ENCODE measurements at places on chromosomes 3 and 15.

GRCh38 chr3:42608581-42608980, 8.1 kb downstream of the NKTR start:
- no peak for DNase-seq

DNA sequence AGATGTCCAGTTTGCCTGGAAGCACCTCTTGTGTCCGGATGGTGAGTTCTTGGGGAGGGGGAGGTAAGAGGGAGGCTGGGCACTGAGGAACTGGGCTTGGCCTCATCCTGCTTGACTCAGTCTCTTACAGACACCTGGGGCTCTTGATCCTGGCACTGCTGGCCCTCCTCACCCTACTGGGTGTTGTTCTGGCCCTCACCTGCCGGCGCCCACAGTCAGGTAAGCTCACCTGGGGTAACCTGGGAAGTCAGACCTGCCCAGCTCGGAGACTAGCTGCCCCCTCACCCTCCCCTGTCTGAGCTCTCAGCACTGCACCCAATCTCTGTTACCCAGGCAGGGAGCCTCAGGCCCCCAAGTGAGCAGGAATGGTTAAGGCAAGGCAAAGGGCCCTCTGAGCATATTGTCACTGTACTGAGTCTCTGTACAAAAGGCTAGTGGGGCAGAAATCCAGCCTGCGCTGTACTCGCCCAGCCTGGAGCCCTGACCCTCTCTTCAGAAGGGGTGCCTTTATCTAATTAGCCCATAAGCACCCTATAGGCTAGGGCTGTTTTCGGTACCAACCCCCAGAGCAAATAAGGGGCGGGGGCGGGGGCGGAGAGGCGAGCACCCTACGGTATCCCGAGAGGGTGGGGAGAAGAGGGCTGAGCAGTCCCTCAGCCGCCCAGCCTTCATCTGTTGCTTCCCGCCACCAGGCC, 2.2 kb upstream of the IL17RC start:
- no peak for DNase-seq

- DNase-seq: no peak
These were observed 5.1 kb downstream of the HIGD2B start for GRCh38 chr15:72680931-72681330.

DNA sequence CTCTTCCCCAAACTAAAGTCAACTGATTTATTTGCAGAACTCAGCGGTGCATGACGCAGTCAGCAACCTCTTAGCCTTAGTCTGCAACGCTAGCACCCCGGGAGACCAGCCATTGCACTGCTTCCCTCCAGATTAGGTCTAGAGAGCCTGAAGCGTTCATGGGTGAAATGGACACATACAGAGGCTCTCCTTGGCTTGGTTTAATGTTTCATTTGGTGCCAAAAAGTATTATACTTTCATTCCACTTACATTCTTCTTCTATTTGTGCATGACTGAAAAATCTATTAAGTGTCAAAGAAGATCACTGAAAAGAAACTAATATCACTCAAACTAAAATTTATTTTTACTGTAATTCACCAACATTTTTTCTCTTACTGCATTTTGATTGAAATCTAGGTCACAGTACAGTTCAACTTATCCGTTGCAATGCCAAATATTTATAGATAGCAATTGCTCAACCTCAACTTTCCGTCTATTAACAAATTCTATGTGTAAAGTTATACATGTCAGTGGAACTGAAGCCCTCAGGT, 116.2 kb downstream of the ROBO1 start:
- no peak for DNase-seq

DNA sequence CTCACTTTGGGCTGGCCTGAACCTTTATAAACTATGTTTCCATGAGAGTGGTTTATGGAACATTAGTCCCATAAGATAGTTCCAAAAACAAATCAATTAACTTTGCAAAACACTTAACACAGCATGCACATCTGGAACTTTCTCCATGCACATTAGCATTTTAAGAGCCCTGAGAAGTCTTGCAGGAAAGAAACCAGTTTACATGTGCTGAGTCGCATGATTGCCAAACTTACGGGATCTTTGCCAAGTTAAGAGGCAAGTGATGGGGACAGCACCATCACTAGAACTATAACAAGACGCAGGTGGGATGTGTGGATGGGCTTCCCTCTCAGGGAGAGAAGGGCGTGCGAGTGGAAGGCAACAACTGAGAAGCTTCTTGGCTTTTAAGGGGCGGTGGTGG, 20.7 kb downstream of the ADAMTS9 start:
- DNase-seq: no peak

- DNase-seq: no peak
These were observed 47.5 kb downstream of the PTH1R start for GRCh38 chr3:46924921-46925584.

GRCh38 chr15:60400944-60401343, 3.2 kb upstream of the ANXA2 start:
- DNase-seq: no peak

DNA sequence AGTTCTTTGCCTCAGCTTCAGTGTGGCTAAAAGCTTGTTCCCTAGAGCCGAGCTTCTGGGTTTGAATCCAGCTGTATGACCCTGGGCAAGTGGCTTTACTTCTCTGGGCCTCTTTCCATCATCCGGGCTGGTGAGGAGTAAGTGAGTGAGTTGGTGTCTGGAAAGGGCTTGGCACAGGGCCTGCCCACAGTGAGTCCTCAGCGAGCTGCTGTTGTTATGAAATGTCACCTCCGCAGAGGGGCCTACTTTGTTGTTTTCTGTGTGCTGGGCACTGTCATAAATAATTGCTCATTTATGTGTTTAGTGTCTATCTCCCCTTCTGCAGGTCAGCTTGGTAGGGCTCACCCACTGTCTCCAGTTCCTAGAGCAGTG, 31.7 kb downstream of the SLC6A6 start:
- no peak for DNase-seq

DNA sequence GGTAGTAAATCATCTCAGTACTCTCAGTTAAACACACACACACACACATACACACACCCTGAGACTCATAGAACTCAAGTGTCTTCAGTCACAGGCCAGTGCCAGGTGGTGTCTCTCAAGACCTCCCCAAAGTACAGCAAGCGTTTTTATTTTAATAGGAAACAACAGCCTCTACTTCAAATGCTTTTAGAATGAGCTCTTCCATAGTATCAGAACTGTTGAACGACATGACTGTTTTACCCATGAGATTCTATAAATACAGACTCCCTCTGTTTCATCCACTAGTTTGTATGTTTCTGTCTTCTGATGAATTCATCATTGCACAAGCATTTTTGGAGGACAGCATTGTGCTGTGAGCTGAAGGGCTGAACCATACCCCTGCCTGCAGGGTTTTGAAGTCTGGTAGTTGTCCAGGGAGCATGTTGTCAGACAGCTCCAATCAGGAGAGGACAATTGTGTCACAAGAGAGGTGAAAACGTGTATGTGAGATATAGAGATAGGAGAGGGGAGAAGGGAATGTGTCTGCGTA, 201.0 kb upstream of the BCL6 start:
- peak; percentile 5 for DNase-seq

DNA sequence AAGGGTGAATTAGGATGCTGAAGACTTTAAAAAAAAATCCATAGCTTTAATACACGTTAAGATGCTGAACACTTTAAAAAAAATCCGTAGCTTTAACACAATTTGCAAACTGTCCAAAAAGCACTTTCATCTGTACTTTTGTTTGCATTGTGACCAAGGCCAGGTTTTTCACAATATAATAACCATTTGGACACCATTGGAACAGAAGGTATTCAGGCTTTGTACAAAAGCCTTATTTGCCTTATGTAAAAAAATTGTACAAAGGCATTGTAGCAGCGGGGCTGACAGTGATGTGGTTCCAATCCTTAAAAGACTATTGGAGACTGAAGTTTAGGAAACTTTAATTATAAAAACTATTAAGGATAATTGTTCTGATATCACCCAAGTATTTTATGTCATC, 15.2 kb upstream of the ICE2 start:
- DNase-seq: no peak

DNA sequence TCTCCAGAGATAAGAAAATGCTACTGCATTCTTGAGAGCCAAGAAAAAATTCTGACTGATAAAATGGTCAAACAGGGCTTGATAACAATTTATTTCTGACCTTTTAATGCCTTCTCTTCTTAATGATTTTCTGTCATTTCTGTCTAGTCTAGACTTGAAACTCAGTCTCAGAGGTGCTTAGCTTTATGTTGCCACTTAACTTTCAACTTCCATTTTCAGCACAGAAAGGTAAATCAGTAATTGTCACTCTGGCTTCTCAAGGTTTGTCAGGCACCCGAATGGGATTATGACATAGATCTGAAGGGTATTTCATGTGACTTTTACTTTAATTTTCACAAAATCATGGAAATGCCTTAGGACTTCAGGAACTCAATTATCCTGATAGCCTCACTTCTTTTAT, 155.4 kb upstream of the GBE1 start:
- no peak for DNase-seq

- DNase-seq: no peak
These were observed 38.8 kb downstream of the SMAD6 start for GRCh38 chr15:66740802-66741201.

DNA sequence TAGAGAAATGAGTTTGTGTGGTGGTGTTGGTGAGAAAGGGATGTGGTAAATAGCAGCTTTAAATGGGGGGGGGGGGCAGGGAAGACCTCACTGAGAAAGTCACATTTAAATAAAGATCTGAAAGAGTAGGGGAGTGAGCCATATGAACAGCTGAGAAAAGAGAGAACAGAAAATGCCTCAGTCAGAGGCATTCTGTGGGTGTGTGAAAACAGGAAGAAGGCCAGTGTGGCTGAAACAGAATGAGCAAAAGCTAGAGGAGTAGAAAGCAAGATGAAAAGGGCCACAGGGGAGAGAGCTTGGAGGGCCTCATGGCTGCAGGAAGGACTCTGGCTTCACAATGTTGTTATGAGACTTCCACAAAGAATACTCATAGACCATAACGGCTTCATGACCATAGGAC, 783.3 kb downstream of the ZPLD1 start:
- DNase-seq: no peak

GRCh38 chr3:124878561-124879336, 8.4 kb downstream of the ITGB5 start:
- DNase-seq: no peak

GRCh38 chr3:126517291-126517951, at the start of gene UROC1:
TSS of gene UROC1 (minus strand) at chr3:126517773. CDS start at chr3:126517719, 54 bp downstream.
- DNase-seq: no peak

DNA sequence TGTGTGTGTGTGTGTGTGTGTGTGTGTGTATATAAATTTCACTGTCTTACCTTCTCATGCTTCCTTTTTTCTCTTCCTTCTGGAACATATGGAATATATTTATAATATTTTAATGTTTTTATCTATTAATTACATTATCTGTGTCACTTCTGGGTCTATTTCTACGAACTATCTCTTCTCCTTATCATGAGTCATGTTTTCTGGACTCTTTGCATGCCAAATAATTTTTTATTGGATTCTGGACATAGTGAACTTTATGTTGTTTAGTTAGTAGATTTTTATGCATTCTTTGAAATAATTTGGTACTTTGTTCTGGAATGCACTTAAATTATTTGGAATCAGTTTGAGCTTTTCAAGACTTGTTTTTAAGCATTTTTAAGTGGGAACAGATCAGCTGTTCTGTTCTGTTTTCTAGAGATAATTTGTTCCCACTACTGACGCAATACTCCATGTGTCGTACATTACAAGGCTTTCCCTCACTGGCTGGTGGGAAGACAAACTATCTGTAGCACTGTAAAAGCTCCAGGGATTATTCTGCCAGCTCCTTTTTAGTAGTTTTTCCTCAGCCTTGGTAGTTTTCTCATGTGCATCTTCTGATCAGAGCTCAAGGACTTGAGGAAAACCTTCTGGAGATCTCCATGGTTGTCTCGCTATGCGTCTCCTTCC, 302.0 kb downstream of the CLSTN2 start:
- no peak for DNase-seq

DNA sequence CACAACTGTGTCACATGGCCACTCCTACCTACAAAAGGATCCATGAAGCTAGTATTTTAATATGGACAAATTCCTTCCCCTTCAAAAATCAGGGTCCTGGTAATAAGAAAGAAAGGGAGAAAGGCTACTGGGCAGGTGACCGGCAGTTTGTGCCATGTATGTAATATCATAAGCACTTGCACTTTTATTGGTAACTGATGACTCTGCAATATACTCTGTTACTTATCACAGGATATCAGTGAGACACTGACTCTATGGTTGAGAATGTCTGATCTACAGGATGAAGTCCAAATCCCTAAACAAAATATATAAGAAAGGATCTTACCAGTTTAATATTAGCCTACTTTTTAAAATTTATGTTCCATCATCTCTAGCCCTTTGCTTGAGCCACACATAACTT, 315.2 kb downstream of the AGBL1 start:
- DNase-seq: no peak

- DNase-seq: no peak
These were observed 11.1 kb downstream of the RUVBL1 start for GRCh38 chr3:128112357-128112968.

- peak; percentile 69 for DNase-seq
These were observed 79.1 kb upstream of the MEF2A start for GRCh38 chr15:99486371-99487336.

GRCh38 chr3:107283948-107284347, 93.3 kb upstream of the CCDC54 start:
- DNase-seq: no peak

DNA sequence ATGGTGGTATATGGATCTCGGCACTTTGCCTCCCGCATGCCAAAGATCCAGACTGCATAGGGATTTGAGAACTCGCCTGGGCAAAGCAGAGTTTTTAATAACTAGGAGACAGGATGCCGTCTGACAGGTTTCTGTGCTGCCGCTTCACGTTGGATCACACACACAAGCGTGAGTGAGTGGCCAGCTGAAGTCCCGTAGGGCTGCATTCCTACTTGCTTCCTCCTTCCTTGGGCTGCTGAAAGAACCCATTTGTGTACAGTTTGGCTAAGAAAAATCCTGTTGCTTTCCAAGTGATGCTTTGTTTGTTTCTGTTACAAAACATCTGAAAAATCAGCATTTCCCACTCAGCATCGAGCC, 604.3 kb upstream of the CFAP20DC start:
- no peak for DNase-seq

DNA sequence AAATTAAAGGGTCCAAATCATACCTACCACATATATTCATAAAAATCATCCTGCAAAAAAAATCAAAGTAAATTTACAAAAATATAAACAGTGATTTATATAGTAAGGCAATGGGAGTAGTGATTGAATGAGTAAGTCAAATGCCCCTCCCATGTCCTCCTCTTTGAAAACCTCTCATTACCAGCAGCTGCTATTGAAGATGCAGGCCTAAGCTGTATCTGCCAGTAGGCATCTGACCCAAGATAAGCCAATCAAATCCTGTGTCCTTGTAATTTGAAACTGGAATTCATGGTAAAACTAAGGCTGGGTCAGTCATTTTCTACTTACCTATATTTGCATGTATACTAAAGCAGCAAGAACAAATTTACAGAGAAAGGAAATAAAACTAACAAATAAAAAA, 60.4 kb upstream of the POU1F1 start:
- DNase-seq: no peak

GRCh38 chr3:4241595-4242170, 61.5 kb upstream of the SETMAR start:
- DNase-seq: no peak

GRCh38 chr15:34217587-34218225, 7.1 kb upstream of the EMC4 start:
- DNase-seq: no peak

- DNase-seq: no peak
These were observed 23.9 kb downstream of the ANO10 start for GRCh38 chr3:43597961-43598360.
